ENCODE measurements at places on chromosomes 16 and 17. TPM values are rescaled to one million over a fixed set of nuclear protein-coding genes. Genes with fewer than 3 reads are reported as not detected.

Gene TMEM94
- total RNA-seq = 18.2 TPM

Gene SMIM22
- not detected for total RNA-seq

Gene EPX
- not detected for total RNA-seq

Gene SULT1A1
- 0.32 TPM for total RNA-seq

Gene RNF222
- total RNA-seq = not detected

Gene DHRS7C
- not detected for total RNA-seq

Gene PRAC1
- not detected for total RNA-seq

Gene GCGR
- not detected for total RNA-seq

Gene ADGRG3
- not detected for total RNA-seq

Gene OR3A3
- not detected for total RNA-seq

Gene BRIP1
- 8.2 TPM for total RNA-seq

Gene PRSS53
- total RNA-seq = 0.32 TPM

Gene KRTAP2-3
- total RNA-seq = not detected

Gene GGA2
- total RNA-seq = 22.4 TPM

Gene NOS2
- not detected for total RNA-seq

Gene CSNK2A2
- 33.1 TPM for total RNA-seq

Gene TNFRSF13B
- not detected for total RNA-seq

Gene TMIGD1
- total RNA-seq = not detected

Gene SPN
- not detected for total RNA-seq

Gene RAPGEFL1
- 2.9 TPM for total RNA-seq

Gene NPW
- 2.0 TPM for total RNA-seq

Gene CLEC16A
- 13.6 TPM for total RNA-seq

Gene ZNF287
- 3.2 TPM for total RNA-seq

Gene ZNF689
- 4.7 TPM for total RNA-seq

Gene PHAF1
- 10.8 TPM for total RNA-seq

Gene EPN3
- total RNA-seq = 0.15 TPM

Gene TMC8
- total RNA-seq = 0.76 TPM

Gene AMZ2
- total RNA-seq = 56.5 TPM

Gene FSCN2
- total RNA-seq = not detected

Gene CCP110
- total RNA-seq = 9.7 TPM

Gene SCGB1C2
- total RNA-seq = not detected

Gene PIK3R5
- total RNA-seq = not detected

Gene CCL13
- not detected for total RNA-seq

Gene TEDC2
- 9.1 TPM for total RNA-seq

Gene ELAC2
- total RNA-seq = 77.6 TPM

Gene GSG1L
- total RNA-seq = not detected

Gene CTRB2
- not detected for total RNA-seq

Gene ALDH3A1
- 0.61 TPM for total RNA-seq

Gene FAM20A
- total RNA-seq = not detected

Gene CCL18
- not detected for total RNA-seq

Gene CHD9
- total RNA-seq = 57.6 TPM

Gene BTBD17
- total RNA-seq = not detected

Gene EFCAB13
- 6.5 TPM for total RNA-seq

Gene FAM171A2
- 10.4 TPM for total RNA-seq

Gene SLC5A11
- total RNA-seq = under 0.01 TPM

Gene KRT33B
- not detected for total RNA-seq

Gene KIF18B
- 4.3 TPM for total RNA-seq

Gene MYH11
- total RNA-seq = 0.15 TPM

Gene CD300H
- not detected for total RNA-seq

Gene OR4D1
- total RNA-seq = not detected

Gene PPL
- 0.46 TPM for total RNA-seq

Gene C16orf92
- total RNA-seq = not detected

Gene HSD17B1
- 0.15 TPM for total RNA-seq

Gene PLCD3
- total RNA-seq = 4.2 TPM

Gene RHBDL3
- total RNA-seq = not detected

Gene KCNH6
- under 0.01 TPM for total RNA-seq

Gene PRSS33
- total RNA-seq = not detected

Measured in epithelial cell of umbilical artery (primary cell).